ENCODE measurements at places on chromosomes 4 and X.

DNA sequence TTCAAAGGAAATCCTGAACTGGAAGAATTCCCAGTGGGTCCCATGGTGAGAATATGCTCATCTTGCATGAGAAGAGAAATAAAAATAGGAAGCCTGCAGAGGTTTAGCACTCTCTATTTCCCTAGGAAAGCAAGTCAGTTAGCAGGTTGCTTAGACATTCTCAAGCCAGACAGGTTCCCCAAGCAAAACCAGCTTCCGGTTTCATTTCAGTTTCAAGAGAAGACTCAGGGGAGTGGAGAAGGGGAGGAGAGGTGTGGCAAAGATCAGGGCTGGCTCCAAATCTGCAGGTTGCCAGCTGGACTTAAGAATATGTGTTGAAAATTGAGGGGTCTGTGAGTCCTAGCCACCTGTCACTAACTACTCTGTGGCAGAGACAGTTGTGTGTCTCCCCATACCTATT lies 107.5 kb downstream of the CLNK start:
- DNase-seq, result no peak

DNA sequence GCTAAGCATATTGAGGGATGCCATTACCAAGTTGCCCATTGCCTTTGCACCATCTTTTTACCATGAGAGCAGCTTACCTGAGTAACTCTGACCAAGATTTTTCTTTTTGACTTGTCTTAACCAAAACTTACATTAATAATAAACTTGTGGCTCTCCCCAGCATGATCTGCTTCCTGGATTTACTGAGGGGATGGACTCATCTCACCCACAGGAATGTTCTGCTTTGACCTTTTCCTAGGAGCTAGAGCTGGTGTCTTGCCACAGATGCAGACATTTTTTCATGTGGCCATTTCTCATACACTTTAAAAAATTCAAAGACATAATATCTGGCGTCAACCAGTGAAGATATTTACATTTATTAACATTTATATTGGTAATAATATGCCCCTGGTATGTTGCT lies 79.2 kb upstream of the EFHC2 start:
- DNase-seq, result no peak

GRCh38 chr4:144750348-144750747 lies 104.4 kb downstream of the HHIP start:
- no peak for DNase-seq

GRCh38 chr4:127505203-127505602 lies 127.6 kb upstream of the INTU start:
- no peak for DNase-seq

GRCh38 chr4:74152836-74153235 lies 5.1 kb upstream of the MTHFD2L start:
- no peak for DNase-seq

- peak; percentile 36 for DNase-seq
Observed at GRCh38 chr4:64158648-64159326, 250.5 kb downstream of the TECRL start.

GRCh38 chr4:26510334-26510964 lies 20.2 kb upstream of the CCKAR start:
- no peak for DNase-seq

DNA sequence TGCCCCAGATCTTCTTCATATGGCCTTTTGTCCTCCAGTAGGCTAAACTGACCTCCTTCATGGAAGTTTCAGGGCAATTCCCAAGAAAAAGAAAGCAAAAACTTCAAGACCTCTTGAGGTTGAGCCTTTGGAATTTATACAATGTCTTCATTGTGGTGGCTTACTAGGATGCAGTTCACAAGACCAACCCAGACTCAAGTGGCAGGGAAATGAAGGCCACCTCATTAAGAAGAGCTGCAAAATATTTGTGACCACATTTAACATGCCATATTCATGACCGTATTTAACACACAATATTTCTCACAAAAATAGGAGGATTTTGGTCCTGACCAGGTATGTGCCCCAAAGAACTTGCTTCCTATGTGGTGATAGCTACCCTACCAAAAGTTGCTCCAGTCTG lies 605.5 kb upstream of the PITX2 start:
- DNase-seq, result no peak

DNA sequence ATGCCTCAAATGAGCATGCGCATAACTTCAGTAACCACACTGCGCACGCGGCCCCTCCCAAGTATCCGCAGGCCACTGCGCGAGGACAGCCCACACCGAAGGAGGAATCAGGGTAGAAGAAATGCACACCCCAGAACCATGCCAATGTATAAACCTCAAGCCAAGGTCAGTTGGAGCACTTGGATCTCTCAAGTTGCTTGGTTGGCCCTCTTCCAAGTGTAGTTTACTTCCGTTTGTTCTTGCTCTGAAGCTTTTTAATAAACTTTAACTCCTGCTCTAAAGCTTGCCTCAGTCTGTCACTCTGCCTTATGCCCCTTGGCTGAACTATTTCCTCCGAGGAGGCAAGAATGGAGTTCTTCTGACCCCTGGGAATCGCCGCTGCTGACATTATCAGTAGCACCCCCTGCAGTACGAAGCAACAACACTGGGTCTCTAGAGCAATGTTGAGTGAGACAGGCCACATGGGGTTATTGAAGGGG lies 22.0 kb upstream of the SPINK2 start:
- no peak for DNase-seq

GRCh38 chrX:40102393-40103381 lies 4.9 kb upstream of the BCOR start:
- no peak for DNase-seq

- peak; percentile 12 for DNase-seq
Observed at GRCh38 chrX:77597090-77597489, 149.9 kb downstream of the FGF16 start.

- DNase-seq, result peak; percentile 19
Observed at GRCh38 chrX:136880003-136880451, 498 bp downstream of the RBMX start.

- no peak for DNase-seq
Observed at GRCh38 chr4:89218587-89218986, 89.0 kb downstream of the GPRIN3 start.

- no peak for DNase-seq
Observed at GRCh38 chrX:16089086-16089485, 34.3 kb upstream of the GRPR start.

- DNase-seq, result no peak
Observed at GRCh38 chrX:65596270-65597034, 61.9 kb upstream of the LAS1L start.

DNA sequence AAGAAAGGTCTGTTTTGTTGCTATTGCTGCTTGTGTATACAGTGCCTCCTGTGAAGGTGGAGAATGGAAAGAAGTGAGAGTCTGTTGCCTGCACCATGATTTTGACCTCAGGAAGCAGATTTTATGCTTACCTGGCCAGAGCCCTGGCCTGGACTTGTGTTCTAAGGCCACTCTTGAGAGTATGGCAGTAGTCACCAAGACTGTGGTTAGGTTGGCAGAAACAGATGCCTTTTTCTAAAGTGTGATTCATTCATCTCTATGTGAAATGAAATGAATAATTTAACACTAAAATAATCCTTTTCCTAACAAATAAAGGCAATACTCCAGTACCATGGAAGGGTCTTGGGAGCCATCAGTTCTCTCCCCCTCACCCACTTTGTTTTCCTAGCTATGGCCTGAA lies 161.8 kb downstream of the DCLK2 start:
- no peak for DNase-seq

DNA sequence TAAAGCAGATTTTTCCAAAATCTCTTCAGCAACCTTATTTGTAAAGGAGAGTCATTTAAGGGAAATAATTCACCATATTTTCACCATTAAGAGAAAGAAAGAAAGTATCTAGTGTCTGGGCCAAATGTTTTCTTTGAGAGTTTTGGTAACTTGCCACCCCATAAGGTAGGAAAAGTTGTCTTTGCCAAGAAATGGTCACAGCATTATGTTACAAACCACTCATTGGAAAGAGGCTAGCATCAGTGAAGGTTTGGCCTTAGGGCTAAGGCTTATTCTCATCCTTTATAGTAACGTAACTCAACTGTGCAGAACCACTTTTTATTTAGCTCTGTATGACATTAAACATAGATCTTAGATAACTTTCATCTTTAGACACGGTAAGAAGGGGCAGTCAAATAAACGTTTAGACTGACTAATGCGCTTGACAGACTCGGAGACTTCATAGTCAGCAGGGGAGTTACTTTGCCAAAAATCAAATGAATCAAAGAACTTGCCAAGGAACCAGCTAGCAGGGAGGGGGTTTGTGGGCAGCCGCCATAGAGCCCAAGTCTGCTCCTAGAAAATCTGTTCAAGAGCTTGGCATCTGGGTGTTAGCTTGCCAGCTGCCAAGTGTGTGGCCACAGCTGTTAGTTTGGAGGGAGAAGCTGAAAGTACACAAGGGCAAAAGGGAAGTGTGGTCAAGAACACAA lies 182.8 kb upstream of the GRID2 start:
- DNase-seq, result no peak

DNA sequence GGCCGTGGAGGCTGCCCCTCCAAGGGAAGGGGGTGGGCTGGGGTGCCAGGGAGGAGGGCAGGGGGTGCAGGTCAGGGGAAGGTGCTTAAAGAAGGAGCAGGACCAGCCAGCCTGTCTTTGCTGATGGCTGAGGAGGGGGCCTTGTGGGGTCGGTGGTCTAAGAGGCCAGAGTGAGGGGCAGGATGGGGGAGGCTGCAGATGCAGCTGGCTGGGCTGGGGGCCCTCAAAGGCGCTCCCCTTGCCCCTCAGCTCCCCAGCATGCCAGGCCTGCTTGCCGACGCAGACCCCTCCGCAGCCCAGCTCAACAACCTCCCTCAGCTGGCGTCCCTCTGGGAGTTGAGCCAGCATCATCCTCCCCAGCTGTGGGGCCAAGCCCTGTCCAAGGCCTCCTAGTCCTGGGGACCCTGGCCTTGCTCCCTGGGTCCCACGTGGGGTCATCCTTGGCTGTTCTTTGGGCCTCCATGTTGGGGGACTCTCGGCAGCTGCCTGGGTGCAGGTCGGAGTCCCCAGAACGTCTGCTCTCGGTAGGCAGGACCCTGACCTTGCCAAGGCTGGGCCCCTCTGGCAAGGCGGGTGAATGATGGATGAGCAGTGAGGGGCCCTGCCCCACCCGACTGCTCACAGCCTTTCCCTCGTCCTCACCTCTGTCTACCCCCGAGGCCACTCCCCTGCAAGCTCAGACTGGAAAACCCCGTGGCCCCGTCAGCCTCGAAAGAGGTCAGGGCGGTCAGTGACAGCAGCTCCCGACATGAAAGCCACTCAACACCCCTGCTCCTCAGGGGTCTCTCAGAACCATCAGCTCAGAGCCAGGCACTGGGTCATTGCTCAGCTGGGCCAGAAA lies 119.4 kb downstream of the FAM53A start:
- no peak for DNase-seq

DNA sequence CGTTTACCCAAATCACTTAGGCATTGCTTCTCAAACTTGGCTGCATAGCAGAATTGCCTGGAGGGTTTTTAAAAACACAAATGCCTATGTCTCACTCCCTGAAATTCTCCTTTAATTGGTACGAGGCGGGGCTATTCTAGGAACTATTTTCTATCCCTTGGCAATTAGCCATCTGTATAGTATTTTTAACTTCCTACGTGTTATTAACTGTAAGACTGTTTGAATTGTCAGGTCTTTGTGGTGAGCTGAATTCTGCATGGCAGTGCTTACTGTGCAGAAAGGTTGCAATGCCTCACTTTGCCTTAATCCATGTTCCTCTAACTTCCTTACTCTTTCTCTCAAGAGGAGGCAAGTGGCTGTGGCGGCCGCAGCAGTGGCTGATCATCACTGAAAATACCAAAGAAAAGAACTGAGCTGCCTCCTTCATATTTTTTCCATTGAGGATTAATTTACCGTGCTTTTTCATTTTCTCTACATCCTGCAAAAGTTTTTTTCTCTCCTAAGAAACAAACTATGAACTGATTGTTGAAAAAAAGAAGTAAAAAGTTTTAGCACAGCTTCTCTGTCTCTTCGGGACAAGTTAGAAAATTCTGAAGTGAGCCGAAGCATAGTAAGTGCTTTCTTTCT lies at the start of gene SHROOM3:
TSS of gene SHROOM3 (plus strand) at position 329 of the 627 bp plus-strand sequence. CDS start 824 bp downstream, outside the sequence.
- peak; percentile 53 for DNase-seq

DNA sequence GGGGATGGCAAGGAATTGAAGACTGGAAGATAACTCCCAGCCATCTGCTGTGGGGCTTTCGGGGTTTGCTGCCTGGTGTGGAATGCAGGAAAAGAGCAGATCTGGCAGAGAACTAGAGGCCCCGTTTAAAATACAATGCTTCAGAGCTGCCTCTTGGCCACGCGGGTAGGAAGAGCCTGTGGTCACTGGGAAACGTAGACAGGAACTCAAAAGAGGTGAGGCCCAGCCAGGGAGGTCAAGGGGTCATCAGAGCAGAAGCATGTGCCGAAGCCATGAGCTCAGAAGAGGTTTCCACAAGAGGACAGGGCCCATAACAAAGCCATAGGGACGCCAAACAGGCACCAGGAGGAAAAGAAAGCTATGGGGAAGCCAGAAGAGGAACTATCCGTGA lies 14.5 kb upstream of the STS start:
- DNase-seq, result no peak

GRCh38 chrX:134032441-134032840 lies 47.0 kb upstream of the GPC3 start:
- no peak for DNase-seq

GRCh38 chrX:47191331-47191730 lies 2.3 kb upstream of the UBA1 start:
- peak; percentile 55 for DNase-seq

DNA sequence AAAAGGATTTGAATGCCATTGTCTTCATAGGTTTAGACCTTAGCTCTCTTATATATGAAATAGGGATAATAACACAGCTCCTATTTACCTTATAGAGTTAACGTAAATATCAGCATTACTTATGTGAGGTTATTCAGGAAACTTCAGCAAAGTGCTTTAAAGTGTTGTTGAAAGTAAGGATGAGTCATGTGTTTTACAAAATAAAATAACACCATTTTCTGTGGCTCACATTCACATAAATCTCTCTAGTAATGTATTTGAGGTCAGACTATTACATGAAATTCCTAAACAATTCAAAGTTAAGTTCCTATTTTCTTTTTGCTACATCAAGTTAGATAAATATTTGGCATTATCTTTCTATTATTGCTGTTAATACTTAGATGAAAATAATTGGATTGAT lies 2.9 kb downstream of the GNRHR start:
- DNase-seq, result no peak

GRCh38 chr4:20376070-20376469 lies 124.4 kb downstream of the SLIT2 start:
- no peak for DNase-seq

DNA sequence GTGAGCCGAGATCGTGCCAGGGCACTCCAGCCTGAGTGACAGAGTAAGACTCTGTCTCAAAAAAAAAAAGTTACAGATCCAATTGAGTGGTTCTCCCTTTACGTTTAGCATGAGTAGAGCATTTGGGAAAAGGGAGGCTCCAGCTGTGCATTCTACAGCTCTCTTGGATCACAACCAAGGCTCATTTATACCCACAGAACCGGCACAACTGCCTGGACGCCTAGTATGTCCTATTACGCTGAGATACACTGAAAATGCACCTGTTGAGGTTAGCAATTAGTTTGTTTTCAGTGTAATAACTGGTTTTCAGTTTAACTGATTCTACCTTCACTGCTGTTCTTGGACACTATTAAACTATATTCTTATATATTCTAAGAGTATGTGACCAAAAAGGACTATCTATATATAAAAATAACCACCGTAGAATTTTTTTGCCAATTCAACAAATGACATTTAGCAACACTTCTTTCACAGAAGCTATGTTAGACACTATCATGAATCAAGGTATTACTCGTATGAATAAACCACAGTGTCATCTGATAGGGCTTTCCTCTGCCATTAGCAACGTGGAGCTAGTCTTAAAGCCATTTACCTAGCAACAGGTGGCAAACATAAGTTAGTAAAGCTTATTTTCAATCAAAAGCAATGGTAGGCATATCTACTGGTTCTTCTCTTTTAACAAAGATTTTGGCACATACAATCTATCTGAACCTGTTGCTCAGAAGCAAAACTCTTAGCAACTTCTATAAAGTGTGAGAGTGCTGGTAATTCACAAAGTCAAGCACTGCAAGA lies 3.6 kb downstream of the OTUD4 start:
- DNase-seq, result no peak

- no peak for DNase-seq
Observed at GRCh38 chr4:3851881-3852280, 85.7 kb downstream of the ADRA2C start.

Measured in Caki2 (cell line).